CD4-positive, alpha-beta T cell treated with Interleukin-21 for 1 hour (primary cell): ENCODE measurements at places on chromosomes 1 and 21.

GRCh38 chr1:205118752-205119151 is 3.0 kb downstream of the RBBP5 start:
- DNase-seq, result no peak

- DNase-seq, result no peak
These were observed 35.2 kb upstream of the PLA2G4A start for GRCh38 chr1:186793582-186793927.

GRCh38 chr1:46333300-46334029 is 7.1 kb upstream of the NSUN4 start:
- DNase-seq, result no peak

DNA sequence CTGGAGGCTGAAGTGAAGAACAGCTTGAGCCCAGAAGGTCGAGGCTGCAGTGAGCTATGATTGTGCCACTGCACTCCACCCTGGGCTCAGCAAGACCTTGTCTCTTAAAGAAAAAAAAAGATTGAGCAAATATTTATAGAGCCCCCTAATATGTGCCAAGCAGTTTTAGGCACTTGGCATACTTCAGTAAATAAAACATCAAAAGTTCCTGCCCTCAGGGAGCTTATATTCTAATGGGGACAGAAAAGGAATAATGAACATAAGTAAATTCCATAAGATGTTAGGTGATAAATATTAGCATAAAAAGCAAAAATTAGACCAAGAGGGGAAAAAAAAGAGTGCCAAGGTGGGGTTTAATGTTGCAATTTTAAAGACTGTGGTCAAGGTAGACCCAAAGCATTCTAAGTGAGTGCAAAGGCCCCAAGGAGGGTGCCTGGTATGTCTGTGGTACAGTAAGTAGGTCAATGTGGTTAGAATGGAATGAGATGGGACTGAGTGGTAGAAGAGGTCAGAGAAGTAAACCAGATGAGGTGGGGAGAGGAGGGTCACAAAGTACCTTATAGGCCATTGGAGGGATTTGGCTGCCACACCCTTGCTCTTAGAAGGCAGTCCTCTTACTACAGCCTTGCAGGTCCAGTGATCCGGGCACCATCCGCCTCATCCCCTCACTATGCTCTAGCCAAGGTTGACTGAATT is 2.2 kb upstream of the TOE1 start:
- DNase-seq, result no peak

DNA sequence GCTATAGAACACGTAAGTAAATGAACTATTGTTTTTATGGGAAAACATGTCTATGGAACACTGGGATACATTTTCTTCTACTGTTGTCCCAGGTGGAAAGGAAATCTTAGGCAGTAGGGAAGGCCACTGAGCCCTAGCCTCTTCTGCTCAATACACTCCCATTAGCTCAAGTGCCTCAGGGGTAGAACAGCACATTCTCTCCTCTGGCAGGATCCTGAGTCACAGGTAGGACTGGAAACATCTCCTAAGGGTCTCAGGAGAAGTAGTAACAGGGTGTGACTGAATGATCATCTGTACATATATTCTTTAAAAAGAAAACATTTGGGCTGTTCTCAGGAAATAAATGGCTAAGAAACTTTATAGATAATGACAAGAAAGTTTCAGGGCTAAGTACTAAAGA is 175.6 kb upstream of the ESRRG start:
- no peak for DNase-seq
